ENCODE measurements at places on chromosomes 1 and 21.

DNA sequence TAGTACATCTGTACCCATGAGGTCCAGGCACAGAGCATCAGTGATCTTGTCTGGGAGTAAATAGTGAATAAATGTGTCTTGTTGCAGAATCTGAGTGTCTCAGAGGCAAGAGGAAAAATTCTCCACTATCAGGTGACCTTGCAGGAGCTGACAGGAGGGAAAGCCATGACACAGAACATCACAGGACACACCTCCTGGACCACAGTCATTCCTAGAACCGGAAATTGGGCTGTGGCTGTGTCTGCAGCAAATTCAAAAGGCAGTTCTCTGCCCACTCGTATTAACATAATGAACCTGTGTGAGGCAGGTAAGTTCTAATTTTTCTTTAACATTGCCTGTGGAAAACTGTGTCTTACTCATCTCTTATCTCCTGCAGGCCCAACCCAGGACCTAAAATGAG, 43.1 kb downstream of the IL12RB2 start:
- no peak for DNase-seq

DNA sequence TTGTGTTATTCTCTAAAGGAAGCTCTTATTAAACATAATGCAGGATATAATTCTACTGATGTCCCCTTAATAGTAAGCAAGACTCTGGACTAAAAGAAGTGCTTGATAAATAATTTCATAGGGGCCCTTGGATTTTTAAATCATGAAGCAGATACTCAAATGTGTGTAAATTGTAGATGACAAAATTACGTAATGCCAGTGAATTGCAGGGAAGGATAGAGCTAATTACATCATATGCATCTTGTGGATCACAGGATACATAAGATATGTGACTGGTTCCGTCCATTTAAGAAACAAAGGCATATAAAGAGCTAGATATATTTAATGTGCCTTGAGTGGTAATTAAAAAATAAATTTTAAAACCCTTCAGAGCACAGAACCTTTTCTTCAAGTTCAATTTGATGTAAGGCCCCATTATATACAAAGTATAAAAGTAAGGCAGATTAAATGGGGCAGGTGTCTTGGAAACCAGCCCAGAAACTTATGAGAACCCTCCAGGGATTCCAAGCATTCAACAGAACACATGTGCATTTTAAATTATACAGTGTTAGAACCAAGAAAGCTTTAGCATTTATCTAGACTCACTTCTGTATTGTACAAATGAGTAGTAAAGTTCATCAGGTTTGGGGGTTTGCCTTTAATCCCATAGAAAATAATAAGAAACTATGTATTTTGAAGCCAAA, 190.4 kb downstream of the NCAM2 start:
- DNase-seq = no peak

DNA sequence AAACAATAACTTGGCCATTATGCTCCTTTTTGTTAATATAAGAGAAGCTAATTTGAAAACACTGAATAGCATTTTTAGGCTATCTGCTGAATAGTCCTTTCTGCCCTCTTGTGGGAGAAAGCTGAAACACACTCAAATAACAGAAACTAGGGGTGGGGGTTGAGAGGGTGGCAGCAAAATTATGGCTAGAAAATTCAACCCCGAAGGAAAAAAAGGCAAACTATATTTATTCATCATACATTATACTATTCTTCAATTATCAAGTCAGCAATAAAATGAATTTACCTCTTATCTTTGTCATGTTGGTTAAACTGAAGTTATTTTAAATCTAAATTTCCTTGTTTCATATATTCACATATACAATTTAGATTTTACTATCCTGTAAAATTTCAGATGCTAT, 255.9 kb downstream of the FAF1 start:
- no peak for DNase-seq

DNA sequence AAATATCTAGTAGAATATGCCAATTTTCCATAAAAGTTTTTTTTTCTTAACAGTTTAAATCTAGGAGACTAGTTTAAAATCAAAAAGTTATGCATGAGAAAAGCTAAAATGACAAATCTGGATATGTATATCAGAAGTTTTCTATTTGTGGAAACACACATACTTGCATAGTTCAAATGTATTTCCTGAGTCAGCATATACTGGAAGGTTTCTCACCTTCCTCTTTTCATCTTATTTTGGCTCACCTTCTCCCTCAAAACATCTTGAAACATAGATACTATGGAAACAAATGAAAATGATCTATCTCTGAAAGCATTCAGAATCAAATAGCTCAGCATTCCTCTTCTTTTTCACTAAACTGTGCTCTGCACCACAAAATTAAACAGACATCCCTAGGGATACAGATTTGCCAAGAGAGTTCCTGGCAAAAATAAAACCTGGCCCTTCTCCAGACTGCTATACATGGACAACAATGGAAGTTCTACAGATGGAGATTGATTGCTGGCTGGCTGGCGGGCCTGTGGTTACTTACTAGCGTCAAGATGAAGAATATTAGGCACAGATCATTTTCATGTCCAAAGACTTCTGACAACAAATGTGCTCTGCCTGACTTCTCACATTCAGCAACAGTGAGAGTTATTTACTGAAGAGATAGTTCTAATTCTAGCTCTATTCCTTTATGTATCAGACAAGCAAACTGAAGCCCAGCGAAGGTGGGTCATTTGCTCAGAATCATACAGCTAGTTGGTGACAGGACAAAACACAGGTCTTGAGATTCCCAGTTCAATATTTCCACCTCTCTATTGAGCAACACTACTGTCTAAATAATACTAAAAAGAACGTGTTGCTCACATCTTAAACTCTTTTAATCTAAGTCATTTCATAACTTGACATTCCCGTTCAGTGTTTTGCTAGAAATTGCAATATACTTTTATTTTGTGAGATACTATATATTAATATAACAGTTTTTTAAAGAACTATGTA, 26.6 kb downstream of the DIPK1A start:
- DNase-seq = no peak

GRCh38 chr21:40567501-40567900, 279.5 kb downstream of the DSCAM start:
- no peak for DNase-seq

DNA sequence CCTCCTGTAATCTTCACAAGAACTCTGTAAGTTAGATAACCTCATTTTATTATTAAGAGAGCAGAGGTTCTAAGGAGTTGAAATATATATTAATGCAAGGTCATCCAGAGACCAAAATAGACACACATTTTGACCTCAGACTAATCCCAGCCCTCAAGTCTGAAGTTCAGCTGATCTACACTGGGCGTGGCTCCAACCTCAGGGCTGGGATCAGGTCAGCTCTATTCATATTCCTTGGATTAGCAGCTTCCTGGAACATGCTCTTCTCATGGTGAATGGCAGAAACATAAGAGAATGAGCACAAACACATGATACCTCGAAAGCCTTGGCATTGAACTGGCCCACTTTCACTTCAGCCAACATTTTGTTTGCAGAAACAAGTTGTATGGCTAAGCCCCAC, 200.8 kb upstream of the ST6GALNAC5 start:
- no peak for DNase-seq

DNA sequence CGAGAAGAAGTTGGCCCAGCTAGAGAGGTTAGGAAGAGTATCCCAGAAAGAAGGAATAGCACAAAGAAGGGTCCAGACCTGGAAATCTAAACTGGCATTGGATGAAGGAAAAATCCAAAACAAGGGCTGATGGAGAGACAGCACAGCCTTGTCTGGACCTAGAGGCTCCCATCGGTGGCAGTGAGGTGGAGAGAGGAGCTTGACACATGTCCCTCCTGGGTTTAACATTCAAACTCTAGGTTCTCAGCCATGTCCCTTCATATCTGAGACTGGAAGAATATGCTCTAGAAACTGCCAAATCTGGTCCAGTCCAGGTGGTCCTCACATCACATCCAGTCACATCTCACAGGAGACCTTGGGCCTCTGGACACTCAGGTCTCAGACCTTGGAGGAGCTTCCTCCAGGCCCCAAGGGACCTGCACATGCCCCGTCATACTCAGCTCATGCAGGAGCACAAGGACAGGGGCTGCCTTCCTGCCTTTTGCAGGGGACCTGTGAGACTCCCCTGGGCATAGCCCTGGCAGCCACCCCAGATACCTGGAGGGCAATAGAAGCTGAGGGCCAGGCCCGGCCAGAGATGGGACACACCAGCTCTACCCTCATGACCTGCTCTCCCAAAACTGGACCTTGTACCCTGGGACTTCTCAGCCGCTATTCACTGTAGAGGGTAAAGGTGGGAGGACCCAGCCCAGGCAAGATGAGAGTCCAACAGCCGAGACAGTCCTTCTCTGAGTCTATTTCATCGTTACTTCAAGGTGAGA, 7.5 kb downstream of the TMEM125 start:
- no peak for DNase-seq

- DNase-seq = no peak
Observed at GRCh38 chr1:192555399-192555798, 20.2 kb upstream of the RGS1 start.

DNA sequence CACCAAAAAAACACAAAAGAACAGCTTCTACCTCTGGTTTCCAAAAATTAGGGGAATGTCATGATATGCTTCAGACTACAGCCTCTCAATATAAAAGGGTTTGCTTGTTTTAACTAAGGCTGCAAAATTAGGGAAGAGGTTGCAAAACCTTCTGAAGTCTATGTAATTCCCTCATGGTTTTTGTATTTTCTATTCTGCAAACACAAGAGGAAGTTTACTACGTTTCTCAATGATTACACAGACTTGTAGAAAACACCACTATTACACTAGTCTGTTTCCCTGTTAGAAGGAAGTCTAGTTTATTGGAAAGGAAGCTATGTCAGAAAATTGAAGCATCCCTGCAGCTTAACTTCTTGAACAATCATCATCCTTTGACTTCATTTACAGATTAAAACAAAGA, 229.7 kb upstream of the FMN2 start:
- no peak for DNase-seq

DNA sequence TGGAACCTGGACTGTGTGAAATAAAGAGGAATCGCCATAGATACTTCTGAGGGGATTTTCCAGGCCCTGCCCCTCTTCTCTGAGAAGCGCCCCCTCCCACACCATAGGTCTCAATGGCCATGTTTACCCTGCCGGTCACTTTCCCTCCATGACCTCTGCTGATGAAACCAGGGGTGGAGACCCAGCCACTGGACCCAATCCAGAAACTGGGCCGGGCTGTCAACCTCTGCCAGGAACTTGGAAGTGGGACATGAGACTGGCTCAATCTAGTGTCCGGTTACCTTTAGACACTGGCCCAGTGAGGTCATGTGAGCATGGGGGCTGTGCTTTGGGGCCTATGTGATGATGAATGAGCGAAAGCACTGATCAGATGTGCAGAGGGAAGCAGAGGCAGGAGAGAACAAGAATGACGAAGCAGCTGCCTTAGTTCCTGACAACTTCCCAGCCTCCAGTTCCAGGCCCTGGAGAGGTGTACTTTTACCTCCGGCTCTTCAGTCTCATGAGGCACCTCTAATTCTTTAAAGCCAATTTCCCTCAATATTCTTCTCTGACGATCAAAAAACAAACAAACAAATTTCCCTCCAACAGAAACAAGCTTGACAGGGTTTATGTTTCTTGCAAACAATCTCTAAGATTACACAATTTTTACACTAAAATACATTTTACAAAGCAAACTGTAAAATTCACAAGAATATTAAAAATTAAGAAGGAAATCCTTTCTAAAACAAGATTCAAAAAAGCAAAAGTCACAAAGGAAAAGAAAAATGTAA, 4.9 kb downstream of the ASAP3 start:
- no peak for DNase-seq

GRCh38 chr1:66446261-66447001, 87.5 kb upstream of the SGIP1 start:
- DNase-seq = peak; percentile 22

GRCh38 chr1:226495716-226496115, 52.8 kb upstream of the STUM start:
- DNase-seq = no peak

DNA sequence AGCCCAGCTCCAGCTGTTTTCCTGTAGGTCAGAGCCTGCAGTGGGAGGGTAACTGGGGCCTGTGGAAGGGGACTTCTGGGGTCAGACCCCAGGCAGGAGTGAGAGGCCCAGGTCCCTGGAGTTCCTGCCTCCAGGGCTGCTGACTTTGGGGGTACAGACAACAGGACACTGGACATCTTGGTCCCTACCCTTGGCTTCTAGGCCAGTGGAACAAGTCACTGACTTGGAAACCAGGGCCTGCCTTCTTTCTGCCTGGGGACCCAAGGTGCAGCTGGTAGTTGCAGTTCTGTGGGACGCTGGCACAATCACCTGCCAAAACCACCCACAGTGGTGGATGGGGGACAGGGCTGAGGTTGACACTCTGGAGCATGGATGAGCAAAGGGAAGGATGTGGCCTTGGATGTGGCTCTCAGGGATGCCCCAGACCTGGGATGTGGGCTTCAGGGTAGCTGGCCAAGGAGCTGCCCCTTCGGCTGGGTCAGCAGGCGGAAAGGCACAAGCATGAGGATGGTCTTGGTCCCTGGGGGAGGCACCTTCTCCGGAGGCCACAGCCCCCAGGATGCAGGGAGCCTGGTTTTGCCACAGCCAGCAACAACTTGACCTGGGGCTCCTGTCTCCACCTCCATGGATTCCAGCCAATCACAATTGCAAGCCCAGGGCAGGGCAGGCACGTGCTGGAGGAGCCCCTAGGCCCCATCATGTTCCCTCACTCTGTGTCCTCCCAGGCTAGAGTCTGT, 5.8 kb downstream of the JMJD4 start:
- DNase-seq = no peak

DNA sequence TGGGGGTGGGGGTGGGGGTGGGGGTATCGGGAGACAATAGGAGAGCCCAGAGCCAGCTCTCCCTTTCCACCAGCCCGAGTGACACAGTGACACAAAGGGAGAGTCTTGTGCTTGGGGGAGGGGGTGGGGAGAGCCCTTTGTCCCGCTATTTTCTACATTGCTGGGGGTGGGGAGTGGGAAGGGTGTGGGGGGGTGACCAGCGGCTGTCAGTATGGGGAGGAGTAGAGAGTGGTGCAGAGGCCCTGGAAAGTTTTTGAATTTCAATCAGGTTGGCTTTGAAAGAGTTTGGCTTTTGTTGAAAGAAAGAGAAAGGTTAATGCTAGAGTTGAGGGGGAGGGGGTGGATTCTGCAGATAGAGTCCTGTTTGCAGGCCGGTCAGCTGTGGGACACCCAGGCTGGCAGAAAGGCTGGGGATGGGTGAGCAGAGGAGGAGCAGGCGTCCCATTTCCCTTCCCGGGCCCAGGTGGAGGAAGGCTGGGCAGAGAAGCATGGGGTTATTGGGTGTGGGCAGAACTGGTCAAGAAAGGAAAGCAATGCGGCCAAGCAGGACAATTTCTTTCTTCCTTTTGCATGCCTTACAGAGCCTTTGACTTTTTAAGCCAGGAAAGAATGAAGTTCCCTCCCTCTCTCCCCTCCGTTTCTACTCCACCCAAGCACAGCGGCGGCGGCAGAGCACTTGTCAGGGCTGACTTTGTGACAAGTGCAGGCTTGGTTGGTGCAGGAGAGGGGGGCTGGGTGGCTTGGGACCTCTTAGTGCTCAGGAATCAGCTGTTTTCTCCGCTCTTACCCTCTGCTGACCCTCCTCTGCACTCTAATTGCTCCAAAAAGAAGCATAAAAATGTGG, 96.2 kb downstream of the RNF220 start:
- DNase-seq = no peak

DNA sequence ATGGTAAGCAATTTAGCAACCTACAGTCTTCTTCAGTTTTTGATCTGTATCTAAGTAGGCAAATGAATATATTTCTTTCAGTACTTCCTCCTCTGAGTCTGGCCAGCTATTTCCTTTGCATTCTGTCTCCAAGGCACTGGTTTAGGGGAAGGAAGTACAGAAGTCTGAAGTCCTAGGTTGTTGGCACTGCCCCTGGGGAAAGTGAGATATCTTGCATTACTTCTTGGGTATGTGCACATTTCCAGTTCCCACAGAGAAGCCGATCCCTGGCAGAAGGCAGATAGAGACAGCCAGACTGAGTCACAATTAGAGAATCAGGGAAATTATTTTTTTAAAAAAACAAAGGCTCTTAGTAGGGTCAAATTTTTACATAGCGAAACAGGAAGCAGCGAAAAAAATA, 98.8 kb downstream of the RASAL2 start:
- no peak for DNase-seq
